Muscle of arm (tissue), 14 donors: ENCODE measurements at places on chromosomes 5 and 9. TPM values are rescaled to one million over a fixed set of nuclear protein-coding genes. Genes with fewer than 3 reads are reported as not detected.

GRCh38 chr9:75175395-75175794 is 87.1 kb downstream of the OSTF1 start:
- no peak for DNase-seq

The EIF4E1B gene
- polyA plus RNA-seq, result not detected

DNA sequence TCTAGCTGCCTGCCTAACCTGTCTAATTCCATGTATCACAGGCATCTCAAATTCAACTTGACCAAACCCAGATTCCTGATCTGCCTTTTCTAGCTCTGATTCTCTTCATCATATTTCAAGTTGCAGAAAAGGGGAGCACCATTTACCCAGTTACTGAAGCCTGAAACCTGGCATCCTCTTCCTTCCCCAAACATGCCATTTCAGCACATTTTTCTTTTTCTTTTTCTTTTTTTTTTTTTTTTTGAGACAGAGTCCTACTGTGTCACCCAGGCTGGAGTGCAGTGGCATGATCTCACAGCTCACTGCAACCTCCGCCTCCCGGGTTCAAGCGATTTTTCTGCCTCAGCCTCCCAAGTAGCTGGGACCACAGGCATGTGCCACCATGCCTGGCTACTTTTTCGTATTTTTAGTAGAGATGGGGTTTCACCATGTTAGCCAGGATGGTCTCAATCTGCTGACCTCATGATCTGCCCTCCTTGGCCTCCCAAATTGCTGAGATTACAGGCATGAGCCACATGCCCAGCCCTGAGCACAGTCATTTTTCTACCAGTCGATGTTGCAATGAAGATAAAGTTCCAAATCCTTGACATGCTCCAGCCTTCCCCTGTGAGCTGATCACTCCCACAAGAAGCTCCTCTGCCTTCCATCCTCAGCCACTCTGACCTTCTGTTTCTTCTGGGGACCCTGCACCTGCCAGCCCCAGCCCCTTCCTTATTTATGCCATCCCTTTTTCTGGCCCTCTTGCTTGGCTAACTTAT is 32.2 kb downstream of the ACER2 start:
- no peak for DNase-seq

DNA sequence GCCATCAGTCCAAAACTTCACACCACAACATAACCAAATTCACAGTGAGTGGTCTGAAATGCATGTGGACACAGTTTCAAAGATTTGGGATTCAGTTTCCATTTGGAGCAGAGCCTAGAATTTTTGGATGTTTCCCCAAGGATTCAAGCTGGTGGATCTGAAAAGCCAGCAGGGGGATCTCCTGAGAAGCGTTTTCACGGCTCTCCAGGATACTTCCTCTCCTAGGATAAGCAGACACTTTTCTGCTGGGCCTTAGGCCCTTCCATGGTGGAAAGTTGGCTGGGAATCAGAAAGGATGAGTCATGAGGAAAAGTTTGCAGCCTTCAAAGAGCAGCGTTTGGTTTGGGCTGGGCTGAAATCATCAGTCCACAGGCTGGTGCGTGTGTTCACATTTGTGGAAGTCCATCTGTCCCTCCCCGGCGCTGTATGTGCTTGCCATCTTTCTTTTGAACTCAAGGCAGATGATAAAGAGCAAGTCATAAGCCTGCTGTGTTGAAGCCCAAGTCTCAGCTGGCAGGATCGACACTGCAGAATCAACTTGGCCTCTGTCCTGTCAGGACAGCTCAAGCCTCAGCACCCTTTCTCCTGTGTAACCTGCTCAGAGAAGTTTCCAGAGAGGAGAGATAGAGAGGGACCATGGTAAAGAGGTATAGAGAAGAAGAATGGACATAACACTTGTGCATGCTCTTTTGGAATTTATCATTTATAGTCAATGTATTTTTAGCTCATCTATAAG is 152.6 kb upstream of the MSX2 start:
- peak; percentile 86 for DNase-seq
